Left ventricle myocardium inferior (tissue), 1 donor: ENCODE measurements at places on chromosomes 7 and 10. TPM values are rescaled to one million over a fixed set of nuclear protein-coding genes. Genes with fewer than 3 reads are reported as not detected.

GRCh38 chr10:65367706-65368105, 1558.1 kb upstream of the LRRTM3 start:
- DNase-seq = no peak

- DNase-seq = no peak
These were observed 7.0 kb downstream of the GSAP start for GRCh38 chr7:77409005-77409738.

- no peak for DNase-seq
These were observed 18.3 kb downstream of the MMS19 start for GRCh38 chr10:97479939-97480338.

- no peak for DNase-seq
These were observed at the start of gene ASB15 for GRCh38 chr7:123601530-123601929. Gene ASB15, plus strand, starts transcription at chr7:123601821. Its CDS starts 12,682 bp downstream, at chr7:123614503.

GRCh38 chr10:7984896-7985295, 69.6 kb upstream of the GATA3 start:
- no peak for DNase-seq

GRCh38 chr10:116761883-116762282, 19.5 kb upstream of the HSPA12A start:
- DNase-seq = no peak

GRCh38 chr7:22138106-22138505, 192.4 kb upstream of the CDCA7L start:
- DNase-seq = no peak

DNA sequence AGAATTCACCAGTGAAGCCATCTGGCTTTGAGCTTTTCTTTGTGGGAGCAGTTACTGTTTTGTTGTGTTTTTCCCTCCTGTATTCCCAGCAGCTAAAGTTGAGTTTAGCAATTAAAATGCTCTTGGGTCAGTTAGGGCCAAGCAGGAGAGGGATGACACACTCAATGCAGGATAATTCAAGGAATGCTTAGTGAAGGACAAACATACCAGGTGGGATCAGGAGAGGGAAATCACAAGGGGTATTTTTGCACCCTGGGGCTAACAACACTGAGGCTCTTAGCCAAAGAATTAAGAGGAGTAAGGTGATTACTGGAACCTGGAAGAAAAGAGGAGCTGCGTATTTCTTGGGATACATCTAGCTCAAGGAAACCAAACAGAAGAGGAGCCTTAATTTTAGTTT, 82.4 kb upstream of the KCND2 start:
- no peak for DNase-seq

Gene GSTO2
- total RNA-seq = 0.80 TPM

- DNase-seq = no peak
These were observed 121.8 kb downstream of the SGMS1 start for GRCh38 chr10:50501924-50502452.

Gene LRRC18
- total RNA-seq = not detected

GRCh38 chr7:51918581-51918980, 602.0 kb upstream of the COBL start:
- DNase-seq = no peak

DNA sequence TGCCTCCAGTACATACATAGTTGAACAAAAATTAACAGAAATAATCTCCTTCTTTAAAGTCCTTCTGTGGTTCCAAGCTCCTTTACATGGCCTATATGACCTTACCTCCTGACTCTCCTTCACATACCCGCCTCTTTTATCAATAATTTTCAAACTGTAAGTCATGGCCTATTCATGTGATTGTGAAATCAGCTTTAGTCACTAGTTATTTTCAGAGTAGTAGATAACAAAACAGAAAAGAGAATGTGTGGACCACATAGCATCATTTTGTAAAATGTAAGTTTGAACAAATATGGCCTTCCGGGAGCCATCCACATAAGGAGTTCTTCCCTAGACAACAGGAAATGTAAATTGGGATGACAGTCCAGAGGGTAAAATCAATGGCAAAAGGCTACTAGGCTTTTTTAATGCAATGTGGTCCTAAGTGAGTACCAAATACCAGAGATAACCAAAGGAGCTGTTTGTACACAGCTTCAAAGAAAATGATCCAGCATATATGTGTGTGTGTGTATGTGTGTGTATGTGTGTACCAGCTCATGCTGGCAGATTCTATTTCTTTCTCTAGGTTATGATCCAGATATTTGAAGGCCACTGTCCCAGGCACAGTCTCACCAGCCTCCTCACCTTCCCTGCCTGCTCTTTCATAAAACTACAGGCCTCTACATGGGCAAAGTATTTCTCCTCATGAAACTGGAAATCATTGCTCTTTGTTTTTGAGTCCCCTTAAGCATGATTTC, 12.3 kb upstream of the FAM133B start:
- no peak for DNase-seq

- DNase-seq = no peak
These were observed 4.1 kb downstream of the KNDC1 start for GRCh38 chr10:133163889-133164815.

GRCh38 chr10:47406870-47407691, 23.0 kb upstream of the ZNF488 start:
- no peak for DNase-seq

GRCh38 chr10:12448729-12449391, 99.5 kb downstream of the CAMK1D start:
- no peak for DNase-seq

GRCh38 chr7:98870121-98870651, 372 bp upstream of the TMEM130 start:
- DNase-seq = peak; percentile 26
